Fibroblast of the conjunctiva (primary cell): ENCODE measurements at places on chromosomes 7 and 10.

DNA sequence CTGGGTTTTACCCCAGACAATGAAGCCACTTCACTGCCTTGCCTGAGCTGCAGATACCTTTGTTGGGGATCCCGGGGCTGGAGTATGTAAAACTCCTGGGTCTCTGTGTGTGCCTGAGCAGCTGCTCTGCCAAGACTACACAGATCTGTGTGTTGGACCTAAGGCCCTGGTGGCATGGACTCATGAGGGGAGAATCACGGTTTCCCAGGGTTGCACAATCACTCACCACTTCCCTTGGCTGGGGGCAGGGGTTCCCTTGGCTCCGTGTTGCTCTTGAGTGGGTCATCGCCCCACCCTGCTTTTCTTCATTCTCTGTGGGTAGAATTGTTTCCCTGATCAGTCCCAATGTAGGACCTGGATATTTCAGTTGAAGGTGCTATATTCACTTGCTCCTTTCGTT is 13.9 kb upstream of the TBATA start:
- no peak for DNase-seq

DNA sequence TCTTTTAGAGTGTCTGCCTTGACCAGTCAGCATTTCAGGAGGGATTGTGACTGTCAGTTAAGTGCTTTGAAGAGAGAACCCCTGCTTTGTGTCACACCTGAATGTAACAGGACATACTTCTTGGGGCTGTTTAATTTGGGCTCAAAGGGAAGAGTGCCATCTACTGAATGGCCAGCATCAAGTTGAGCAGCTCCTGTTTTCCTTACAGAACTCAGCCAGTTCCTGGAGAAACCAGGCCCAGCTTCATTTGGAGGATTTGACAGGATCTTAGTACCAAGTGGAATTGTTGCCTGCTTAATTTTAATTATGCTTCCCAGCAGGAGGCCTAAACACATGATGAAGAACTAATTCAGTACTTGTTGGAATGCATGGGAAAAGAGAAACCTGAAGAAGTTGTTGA is 8.3 kb downstream of the ADD3 start:
- no peak for DNase-seq

GRCh38 chr10:110682348-110682747 is 38.2 kb downstream of the RBM20 start:
- no peak for DNase-seq

GRCh38 chr10:22339761-22340328 is 5.5 kb upstream of the SPAG6 start:
- DNase-seq: no peak

DNA sequence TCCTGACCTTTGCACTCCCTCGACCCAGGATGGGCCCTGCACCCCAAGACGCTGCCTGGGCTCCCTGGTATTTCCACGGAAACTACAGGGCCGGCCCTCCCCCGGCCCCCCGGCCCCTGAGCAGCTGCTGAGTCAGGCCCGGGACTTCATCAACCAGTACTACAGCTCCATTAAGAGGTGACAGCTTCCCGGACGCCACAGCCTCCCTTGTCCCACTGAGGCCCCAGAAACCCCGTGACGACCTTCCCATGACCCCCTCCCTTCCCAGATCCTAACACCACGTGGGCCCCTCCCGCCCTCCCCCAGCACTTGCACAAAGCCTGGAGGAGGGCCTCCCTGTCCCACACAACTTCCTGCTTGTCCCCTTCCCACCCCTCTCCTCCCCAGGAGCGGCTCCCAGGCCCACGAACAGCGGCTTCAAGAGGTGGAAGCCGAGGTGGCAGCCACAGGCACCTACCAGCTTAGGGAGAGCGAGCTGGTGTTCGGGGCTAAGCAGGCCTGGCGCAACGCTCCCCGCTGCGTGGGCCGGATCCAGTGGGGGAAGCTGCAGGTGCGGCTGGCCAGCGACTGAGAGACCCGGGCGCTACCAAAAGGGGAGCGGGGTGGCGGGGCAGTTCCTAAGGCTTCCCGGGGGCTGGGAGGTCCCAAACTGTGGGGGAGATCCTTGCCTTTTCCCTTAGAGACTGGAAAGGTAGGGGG is 5.7 kb downstream of the NOS3 start:
- no peak for DNase-seq

- DNase-seq: no peak
Observed at GRCh38 chr10:70543911-70544310, 58.6 kb downstream of the PRF1 start.

- no peak for DNase-seq
Observed at GRCh38 chr10:117005527-117006055, 604 bp upstream of the SHTN1 start.

DNA sequence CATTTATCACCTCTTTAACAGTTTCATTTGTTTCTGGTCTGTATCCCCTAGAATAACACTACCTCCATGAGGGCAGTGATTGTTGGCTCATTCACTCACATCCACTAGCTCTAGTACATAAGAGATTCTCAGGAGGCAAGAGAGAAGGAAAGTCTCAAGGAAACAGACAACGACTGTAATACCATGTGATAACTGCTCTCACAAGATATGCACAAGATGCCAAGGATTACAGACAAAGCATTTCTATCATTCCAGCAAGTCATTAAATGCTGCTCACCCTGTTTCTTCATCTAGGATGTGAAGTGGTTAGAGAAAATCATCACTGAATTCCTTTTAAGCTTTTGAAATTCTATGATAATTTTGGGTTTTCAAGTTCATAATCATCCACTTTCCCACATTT is 115.3 kb downstream of the HIBADH start:
- no peak for DNase-seq

DNA sequence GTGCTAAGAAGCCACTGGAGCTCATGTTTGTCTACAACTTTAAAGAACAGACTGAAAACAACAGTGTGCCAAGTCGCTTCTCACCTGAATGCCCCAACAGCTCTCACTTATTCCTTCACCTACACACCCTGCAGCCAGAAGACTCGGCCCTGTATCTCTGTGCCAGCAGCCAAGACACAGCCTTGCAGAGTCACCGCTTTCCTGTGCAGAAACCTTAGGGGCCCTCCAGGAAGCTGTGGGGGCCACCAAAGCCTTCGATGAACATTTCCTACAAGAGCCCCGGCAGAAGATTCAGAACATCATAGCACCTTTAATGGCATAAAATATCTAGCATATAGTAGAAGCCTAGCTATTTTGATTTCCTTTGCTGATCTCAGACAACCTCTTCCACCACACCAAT is 88.0 kb upstream of the PRSS58 start:
- DNase-seq: no peak

GRCh38 chr10:8034466-8035005 is 20.0 kb upstream of the GATA3 start:
- no peak for DNase-seq

- DNase-seq: no peak
Observed at GRCh38 chr7:64685741-64686140, 19.8 kb downstream of the ZNF107 start.

DNA sequence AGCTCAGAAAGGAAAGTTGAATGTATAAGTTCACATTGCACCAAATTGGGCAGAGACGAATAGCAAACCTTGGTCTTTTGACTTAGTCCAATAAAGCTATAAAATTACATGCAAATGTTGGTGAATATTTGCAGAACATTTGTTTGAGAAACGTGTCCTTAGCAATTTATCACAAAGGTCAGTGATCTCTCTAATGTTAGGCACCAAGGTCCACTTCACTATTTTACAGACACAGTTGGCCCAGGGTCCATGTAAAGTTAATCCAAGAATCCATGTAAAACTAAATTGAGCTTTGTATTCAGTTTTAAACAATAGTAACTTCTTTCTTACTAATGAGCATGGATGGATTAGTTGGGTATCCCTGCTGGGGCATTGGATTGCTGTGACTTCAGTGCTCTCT is 617.7 kb downstream of the NRG3 start:
- no peak for DNase-seq

DNA sequence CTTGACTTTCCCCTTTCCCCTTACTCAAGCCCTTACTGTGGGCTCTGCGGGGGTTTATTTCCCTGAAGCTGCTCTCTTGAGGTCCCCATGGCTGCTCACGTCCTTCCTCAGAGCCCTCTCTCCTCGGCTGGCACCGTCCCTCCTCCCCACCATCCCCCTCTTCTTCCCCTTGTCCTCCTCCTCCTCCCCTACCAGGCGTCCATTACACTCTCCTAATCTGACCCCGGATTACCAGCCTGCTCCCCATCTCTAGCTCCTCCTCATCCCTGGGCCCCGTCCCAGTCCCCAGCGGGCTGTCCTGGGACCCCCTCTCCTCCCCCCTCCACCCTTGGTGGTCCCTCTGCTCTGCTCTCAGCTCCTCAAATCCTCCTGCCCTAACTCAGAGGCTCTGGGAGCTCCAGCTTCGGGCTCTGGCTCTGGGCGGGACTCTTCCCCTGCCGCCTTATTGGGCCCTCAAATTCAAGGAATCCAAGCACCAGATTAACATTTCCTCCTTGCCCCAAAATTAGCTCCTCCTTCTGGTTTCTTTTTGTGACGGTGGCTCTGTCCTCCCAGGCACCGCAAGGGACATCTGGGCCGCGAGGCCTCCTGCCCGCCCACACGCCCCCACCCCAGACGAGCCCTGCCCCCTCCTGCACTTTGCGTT is 48.5 kb upstream of the LEP start:
- DNase-seq: no peak

GRCh38 chr7:139108266-139109187 is 993 bp downstream of the ZC3HAV1 start:
- DNase-seq: no peak
